ENCODE measurements at places on chromosomes 5 and 9. TPM values are rescaled to one million over a fixed set of nuclear protein-coding genes. Genes with fewer than 3 reads are reported as not detected.

Gene SLC34A3
- not detected for total RNA-seq

Gene CFAP157
- total RNA-seq: not detected

Gene PCDHGB3
- total RNA-seq: 0.59 TPM

Gene FBP1
- not detected for total RNA-seq

All from T-helper 2 cell treated with Interferon-gamma antibody and Interleukin-4, amounts not matched to agents 100 ng/mL and 5 ng/mL, for 36 hours (primary cell).